ENCODE measurements at places on chromosomes 13 and 19.
A peak's percentile ranks its signal among the peaks of the same experiment; 100 is the strongest.

GRCh38 chr13:39900106-39900750, 244.8 kb downstream of the COG6 start:
- no peak for DNase-seq

DNA sequence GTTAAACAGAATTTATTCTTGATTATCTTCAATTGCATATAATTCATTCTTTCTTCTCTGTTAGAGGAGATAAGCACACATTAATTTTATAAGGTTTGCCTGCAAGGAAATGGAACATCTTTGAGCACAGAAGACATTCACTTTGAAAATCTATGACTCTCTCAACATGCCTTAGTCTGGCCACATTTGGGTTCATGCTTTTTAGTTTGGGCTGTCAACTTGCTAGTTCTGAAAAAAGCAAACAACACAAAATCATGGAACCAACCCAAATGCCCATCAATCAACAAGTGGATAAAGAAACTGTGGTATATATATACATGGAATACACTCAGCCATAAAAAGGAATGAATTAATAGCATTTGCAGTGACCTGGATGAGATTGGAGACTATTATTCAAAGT, 71.5 kb downstream of the CYSLTR2 start:
- no peak for DNase-seq

DNA sequence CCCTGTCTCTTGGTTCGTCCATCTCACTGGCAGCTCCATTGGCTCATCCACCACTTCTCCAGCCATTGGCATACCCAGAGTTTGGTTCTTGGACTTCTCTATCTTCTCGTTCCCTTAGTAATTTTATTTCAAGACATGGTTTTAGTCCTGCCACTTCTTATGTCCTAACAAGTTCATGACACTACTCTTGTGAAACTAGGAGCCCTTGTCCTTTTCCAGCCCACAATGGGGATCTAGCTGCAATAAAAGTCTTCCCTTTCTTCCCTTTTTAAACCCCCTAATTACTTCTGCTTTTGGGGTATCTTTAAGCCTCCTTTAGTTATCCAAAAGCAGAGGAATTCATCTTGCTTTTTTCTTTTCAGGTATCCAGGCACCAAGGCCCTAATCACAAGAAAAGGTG, 2.9 kb upstream of the RCBTB2 start:
- no peak for DNase-seq

DNA sequence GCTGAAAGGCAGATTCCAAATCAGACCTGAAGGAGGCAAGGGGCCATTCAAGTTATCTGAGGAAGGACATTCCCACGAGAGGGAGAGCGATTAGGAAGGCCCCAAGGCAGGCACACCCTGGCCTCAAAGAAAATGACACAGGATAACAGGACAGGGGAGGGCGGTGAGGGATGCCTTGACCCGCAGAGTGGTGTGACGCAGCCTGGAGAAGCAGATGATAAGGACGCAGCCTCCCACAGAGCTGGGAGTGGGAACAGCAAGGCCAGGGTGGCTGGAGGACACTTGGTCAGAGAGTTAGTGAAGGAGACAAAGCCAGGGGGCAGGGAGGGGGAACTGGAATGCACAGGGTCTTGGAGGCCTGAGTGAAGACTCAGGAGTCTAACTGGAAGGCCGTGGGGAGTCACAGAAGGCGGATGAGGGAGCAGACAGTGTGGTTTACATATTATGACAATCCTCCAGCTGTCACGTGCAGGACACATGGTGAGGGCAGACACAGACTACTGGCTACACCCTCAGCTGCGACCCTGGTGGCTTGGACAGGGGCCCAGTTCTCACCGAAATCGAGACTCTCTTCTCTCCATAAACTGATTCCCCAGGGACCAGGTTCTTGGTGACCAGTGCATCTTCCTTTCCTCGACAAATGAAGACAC, 5.8 kb upstream of the DYRK1B start:
- no peak for DNase-seq

GRCh38 chr13:79404985-79405384, 1.1 kb downstream of the RBM26 start:
- peak; percentile 20 for DNase-seq

GRCh38 chr13:110103026-110103425, 203.9 kb downstream of the COL4A1 start:
- no peak for DNase-seq

DNA sequence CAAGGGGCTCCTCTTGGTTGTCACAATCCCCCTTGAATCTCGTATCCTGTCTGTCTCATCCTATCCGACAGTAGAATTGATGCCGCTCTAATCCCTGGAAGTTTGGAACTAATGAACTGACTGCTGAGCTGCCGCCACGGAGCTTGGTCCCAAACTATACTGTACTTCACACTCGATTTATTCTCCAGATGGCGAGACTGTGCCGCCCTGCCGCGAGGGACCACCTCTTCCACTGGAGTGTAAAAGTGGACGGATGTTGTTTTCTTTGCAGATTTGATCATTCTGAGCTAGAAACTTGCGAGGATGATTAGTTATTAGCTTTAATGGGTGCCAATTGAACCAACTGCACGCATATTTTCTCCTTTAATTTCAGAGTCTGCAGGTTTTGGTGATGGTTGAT, 117.2 kb downstream of the ZIC5 start:
- DNase-seq = no peak

DNA sequence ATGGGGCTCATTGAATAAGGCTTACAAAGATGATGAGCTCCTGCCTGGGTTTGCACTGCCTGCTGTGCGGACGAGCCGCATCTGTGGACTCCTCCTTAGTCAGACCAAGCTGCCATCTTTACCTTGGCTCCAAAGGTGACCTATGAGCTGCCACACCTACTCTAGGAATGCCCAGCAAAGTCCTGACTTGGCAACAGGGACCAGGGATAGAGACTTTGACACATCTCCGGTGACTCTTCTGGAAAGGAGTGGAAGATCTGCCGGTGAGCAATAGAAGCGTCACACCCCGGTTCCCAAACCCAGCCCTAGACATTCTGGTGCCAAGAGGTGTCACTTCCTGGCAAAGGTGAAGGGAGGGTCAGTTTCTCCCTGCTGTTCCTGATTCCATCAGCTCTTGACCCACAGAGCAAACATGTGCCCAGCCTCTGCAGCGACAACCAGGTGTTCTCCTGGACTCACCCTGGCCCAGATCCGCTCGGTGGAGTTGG, 50.2 kb upstream of the GTF3A start:
- DNase-seq = no peak

DNA sequence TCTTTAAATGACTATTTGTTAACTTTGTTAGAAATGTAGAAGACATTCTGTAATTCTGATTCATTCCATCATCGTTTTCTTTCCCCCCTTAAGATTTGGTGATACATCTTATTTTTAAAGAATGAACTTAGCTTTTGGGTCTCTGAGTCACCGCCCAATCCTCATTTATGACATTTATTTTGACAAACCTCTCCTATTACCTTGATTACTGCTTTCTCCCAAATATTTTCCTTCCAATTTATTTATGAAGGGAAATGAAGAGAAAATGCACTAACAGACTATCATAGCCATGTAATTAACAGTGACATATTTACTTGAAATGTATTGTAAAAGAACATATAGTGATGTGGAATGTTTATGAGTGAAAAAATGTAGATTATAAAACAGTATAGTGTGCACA, 241.6 kb downstream of the DCLK1 start:
- DNase-seq = no peak

Measured in NCI-H748 treated with DMSO at 0.1 percent for 48 hours (cell line).